D341Med (cell line): ENCODE measurements at places on chromosomes 6 and 20.

DNA sequence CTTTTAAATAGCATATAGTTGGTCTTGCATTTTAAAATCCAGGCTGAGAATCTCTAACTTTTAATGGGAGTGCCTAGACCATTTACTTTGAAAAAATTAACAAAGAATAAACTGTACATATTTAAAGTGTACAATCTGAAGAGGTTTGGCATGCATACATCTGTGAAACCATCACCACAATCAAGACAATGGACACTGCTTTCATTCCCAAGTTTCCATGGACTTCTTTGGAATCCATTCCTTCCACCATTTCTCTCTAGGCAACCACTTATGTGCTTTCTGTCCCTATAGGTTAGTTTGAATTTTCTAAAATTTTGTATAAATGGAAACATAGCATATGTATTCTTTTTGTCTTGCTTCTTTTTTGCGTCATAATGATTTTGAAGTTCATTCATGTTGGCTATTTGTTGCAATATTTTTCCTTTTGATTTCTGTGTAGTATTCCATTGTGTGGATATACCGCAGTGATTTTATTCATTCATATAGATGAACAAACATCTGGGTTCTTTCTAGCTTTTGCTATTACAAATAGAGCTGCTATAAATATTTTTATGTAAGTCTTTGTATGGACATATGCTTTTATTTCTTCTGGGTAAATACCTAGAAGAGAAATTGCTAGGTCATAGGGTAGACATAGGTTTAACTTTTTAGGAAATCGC, 50.9 kb downstream of the NEDD9 start:
- no peak for DNase-seq

GRCh38 chr6:18269717-18270116, 5.4 kb upstream of the DEK start:
- no peak for DNase-seq

DNA sequence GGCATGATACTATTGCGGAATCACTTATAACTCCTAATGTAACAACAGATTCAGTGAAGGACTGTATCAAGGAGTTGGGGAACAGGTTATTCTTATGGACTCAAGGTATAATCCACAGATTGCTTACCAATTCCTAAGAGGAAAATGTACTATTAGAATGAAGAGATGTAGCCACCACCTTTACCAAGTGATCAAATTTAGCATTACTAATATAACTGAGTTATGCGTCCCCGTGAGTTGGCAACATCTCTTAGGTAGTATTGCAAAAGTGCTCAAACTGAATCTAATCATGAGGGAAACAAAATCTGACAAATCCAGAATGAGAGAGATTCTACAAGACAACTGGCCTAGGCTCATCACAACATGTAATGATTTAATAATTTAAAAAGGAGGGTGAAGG, 777 bp upstream of the SNRNP48 start:
- DNase-seq = no peak

GRCh38 chr6:3208098-3208774, 19.2 kb downstream of the TUBB2B start:
- no peak for DNase-seq

GRCh38 chr20:17967521-17968365, 851 bp downstream of the SNX5 start:
- no peak for DNase-seq

GRCh38 chr6:161396539-161396938, 122.7 kb upstream of the AGPAT4 start:
- no peak for DNase-seq

GRCh38 chr20:9145142-9145541, 76.3 kb downstream of the PLCB4 start:
- no peak for DNase-seq

- DNase-seq = no peak
Measured at GRCh38 chr6:56459030-56459805, 183.5 kb downstream of the DST start.

DNA sequence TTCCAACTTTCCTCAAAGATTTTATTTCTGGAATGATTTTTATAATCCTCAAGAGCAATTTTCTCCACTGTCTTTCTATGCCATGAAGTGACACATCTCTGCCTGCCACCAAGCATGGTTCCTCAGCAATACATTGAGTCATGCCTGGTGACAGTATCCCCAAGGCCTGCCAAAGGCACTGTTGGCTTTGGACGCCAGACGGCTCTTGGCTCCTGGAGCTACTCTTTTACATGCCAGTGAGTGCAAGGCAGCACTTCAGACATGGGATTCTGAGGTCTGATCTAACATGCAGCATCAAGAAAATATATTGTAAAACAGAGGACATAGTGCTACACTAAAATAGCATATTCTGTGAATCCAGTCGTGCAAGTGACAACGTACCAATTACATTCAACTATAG, 20.1 kb upstream of the PLEKHG1 start:
- DNase-seq = no peak

- DNase-seq = no peak
Measured at GRCh38 chr20:63639093-63639975, 12.4 kb upstream of the GMEB2 start.

GRCh38 chr20:50513169-50514034, 3.2 kb downstream of the PTPN1 start:
- DNase-seq = no peak
